Suppressor macrophage treated with lipopolysaccharide for 4 hours (primary cell): ENCODE measurements at places on chromosomes 16 and 17.

DNA sequence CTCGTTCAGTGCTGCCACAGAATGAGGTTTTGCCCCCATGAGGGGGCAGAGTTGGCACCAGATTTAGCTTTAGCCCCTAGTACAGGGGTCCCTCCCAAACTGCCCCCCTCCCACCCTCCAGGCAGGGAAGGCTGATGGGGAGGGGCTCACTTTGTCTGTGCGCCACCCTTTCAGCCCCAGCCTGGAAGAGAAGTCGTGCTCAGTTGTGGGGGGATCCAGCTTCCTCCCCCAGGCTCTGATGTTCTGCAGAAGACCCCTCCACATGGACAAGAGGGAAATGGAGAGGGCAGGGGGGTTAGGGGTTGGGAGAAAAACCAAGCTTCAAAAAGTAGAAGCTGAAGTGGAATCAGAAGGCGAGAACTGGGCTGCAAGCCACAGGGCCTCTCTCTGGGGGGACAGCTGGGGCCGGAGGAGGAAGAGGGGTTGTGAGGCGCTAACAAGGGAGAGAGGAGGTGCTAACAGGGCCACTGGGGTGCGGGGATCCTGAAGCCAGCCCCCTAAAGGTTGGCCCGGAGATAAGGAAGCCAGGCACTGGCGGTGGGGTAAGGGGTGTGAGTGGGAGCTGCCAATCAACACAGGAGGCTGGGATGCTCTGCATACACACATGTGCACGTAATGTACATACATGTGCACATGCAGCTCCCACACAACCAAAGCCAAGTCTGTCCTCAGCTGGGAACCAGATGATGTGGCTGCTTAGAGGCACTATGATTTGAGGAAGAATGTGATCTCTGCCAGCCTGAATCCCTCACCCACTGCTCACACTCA, 7.0 kb upstream of the TMEM92 start:
- no peak for DNase-seq

- no peak for DNase-seq
These were observed 5.9 kb downstream of the TMEM98 start for GRCh38 chr17:32933881-32934280.

DNA sequence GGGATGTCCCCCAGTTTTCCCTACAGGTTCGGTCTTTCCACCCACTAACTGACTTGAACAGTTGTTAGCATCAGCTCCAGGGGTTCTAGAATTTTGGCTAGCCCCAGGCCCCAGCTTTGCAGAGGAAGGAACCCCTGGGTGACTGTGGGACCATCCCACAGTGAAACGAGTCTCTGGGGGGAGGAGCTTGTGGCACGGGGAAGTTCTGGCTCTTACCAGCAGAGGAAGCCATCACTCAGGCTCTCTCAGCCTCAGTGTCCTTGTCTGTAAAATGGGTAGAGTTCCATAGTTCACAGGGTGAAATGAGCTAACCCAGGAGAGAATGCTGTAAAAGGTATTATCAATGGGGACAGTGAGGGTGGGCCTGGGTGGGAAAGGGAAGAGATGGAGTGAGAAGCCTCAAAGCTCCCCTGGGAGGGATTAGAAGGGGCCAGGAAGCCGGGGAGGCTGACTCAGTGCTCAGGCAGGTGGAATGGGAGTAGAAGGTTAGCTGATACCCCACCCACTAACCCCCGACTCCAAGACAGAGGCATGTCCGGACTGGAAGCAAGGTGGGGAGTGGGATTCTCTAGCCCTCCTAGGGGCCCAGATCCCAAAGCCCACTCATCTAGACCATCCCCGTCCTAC, 30.9 kb upstream of the CDC42EP4 start:
- no peak for DNase-seq

GRCh38 chr16:31242206-31242605, 17.6 kb upstream of the ITGAM start:
- peak; percentile 82 for DNase-seq

DNA sequence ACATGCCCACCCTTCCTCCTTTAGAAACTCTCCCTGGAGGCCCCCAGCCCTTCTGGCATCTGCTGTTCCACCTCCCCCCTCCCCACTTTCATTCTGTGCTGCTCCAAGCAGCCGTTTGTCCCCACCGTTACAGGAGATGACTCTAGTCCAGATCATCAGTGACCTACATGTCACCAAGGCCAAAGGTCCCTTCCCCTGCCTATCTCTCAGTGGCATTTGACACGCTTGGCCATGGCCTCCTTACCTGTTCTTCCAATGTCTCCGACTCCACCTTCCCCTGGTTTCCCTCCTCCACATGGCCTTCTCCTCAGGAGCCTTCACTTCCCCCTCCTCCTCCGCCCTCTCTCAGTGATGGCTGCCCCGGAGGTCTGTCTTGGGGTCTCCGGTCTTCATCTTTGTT, 9.4 kb downstream of the TMEM92 start:
- DNase-seq = no peak

- no peak for DNase-seq
These were observed 2.8 kb downstream of the TAF1C start for GRCh38 chr16:84183911-84184591.

- DNase-seq = no peak
These were observed 2.7 kb downstream of the C16orf87 start for GRCh38 chr16:46828292-46828691.

DNA sequence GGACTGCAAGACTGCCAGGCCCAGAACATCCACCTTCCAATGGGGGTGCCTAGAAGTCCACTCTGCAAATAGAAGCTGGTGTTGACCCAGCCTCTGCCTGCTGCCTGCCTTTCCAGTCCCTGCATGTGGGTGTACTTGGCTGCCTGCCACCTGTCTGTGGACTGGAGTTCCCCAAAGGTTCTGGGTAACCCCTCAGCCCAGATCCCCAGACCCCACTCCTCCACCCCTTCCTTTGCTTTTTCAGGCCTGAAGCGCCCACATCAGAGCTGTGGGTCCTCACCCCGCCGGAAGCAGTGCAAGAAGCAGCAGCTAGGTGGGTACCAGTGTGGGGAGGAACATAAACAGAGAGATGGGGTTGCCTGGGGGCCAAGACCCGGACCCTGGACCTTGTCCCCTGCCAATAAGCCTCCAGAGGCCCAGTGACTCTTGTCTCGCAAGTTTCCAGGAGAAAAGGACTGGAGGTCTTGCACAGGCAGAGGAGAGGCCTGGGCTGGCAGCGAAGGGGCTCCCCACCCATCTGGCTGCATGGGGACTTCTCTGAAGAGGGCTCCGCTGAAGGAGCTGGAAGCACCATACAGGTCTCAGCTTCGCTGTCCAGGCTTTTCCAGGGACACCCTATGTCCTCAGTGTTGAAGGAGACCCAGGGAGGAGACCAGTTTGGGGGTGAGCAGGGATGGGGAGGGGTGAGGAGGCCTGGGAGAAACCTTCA, 34.3 kb downstream of the NLRC5 start:
- DNase-seq = no peak

GRCh38 chr16:68640972-68641371, 4.1 kb upstream of the CDH3 start:
- DNase-seq = no peak

DNA sequence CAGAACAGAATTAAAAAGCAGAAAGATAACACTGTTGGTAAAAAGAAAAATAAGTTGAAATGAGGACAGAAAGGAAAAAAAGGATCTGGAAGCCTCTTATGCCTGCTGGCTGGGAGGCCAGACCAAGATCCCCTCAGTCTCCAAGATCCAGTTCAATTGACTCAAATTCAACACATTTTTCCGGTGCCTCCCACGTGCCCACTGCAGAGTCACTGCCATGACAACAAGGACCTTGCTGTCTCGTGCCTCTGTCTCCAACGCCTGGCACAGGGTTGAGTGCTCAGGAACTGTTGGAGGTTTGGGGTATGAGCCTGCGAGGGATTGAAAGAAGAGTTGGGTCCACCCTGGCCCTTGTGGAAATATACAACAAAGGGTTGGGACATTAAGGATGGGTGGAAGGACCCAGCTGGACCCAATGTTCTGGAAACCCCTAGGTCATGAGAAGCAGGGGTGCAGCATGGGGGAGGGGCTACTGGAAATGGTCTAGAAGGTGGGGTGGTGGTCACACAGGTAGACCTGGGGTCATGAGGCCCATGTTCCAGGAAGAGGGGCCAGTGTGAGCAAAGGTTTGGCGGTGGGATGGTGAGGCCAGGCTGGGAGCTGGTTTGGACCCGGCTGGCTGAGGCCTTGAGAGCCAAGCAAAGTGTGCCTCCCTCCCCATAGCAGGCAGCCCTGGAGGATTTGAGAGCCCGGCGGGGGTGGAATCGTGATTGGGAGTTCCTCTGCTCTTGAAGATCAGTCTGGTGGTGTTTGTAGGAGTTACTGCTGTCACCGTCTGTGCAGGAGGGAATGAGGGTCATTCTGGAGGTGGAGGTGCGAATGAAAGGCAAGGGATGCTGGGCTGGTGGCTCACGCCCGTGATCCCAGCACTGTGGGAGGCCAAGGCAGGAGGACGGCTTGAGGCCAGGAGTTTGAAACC, 1.3 kb downstream of the IL34 start:
- no peak for DNase-seq

DNA sequence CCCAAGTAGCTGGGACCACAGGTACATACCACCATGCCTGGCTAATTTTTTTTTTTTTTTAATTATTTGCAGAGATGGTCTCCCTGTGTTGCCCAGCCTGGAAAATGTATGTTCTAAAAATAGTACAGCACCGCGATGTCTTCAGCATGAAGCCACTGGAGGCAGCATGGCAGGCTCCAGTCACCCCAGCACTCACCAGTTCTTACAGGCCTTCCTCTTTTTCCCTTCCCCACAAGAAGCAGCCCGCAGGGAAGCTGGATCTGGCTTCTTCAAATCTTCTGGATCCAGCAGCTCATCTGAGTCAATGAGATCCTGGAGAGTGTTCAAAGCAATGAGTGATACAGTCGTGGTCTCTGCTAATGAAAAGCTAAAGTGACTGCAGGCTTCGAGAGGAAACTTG, 16.2 kb downstream of the CIAPIN1 start:
- DNase-seq = no peak

- no peak for DNase-seq
These were observed 13.2 kb upstream of the SLC12A3 start for GRCh38 chr16:56851671-56852400.

DNA sequence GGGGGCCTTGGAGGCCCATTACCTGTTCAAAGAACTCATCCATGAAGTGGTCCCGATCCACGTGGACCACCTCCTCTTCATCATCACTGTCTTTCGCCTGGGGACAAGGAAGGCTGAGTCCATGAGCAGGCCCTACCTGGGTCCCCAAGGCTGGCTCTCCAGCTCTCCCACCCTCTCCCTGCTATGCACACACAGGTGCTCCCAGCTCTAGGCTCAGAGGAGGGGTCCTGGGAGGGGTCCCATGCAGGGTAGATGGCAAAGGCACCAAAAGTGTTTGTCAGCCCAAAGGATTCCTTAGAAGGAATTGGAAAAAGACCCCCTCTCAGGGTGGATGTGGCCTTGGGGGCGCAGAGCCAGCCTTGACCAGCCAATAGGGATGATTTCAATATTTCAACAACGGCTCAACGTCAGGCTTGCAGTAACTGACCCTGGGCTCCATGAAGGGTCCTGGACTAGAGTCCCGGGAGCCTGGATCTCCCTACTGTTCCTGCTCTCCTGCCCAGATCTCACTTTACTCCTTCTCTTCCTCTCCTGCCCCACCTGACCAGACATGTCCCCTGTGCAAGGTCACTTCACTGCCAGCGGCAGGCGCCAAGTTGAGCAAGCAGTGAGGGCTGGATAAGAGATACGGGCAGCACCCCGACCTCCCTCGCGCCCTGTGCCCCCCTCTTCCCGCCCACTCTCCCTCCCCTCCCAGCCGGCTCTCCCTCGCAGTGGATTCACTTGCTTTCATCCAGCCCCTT, 8.8 kb downstream of the STX1B start:
- DNase-seq = no peak

DNA sequence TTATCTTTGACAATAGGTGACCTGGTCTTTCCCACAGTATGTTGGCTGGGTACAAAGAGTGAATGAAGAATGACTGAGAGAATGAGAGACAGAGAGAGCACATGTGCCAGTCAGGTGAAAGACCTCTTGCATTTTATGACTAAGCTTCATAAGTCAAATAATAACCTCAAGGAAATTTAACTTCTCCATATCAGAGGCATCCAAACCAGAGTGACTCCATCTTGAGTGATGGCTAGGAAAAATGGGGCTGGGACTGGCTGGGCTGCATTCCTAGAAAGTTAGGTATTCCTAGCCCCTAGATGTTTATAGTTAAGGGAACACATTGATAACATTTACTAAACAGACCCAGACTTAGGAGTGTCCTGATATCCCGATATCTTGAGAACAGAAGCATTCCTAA, 3.9 kb upstream of the RBL2 start:
- DNase-seq = no peak

- DNase-seq = no peak
These were observed 992 bp downstream of the NLRC3 start for GRCh38 chr16:3576211-3576610.

DNA sequence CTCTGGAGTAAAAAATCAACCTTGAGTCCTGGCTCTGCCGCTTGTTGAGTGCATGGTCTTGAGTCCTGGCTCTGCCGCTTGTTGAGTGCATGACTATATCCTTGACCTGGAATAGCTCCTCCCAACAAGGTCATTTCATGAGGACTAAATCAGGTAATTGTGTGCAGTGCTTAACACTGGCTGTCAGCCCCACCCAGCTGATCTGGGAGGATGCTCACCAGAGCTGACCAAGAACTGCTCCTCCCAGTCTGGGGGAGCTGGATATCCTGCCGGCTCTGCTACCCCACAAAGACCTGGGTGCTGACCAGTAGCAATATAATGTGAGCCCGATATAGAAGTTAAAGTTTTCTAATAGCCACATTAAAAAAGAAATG, 20.7 kb upstream of the LGALS9 start:
- DNase-seq = no peak

DNA sequence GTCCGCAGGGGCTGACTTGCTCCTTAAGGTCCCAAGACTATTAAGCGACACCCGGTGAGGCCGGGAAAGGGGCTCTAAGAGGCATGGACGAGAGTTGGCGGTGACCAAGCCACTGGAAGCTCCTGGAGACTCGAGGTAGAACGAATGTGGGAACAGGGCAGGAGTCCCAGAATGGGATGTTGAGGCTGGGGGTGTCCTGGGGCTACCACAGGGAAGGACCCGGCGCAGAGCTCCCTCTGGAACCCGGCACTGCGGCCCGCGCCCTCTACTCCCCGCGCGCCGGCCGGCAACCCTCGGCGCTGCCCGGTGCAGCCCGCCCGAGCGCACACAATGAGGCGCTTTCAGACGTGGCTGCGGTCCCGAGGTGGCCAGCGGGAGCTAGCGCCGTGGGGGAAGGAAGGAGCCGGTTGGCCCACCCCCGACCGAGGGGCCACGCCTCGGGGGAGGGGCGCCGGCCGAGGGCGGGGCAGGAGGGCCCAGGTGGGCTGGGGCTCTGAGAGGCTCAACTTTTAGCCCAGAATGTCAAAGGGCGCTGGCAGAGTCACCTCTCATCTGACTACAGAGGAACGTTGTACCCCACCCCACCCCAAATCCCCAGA, at the start of gene CHST6:
Gene CHST6, minus strand, starts transcription at position 366 of the 599 bp plus-strand sequence. CDS start 15,613 bp downstream, outside the sequence.
- peak; percentile 35 for DNase-seq

GRCh38 chr17:57459286-57459915, 203.1 kb downstream of the MSI2 start:
- peak; percentile 73 for DNase-seq

GRCh38 chr17:799261-799660, 17.1 kb downstream of the MRM3 start:
- DNase-seq = no peak
